ENCODE measurements at places on chromosomes 6 and 20.

GRCh38 chr20:31544600-31544999 lies 30.4 kb downstream of the HM13 start:
- no peak for DNase-seq

- no peak for DNase-seq
Measured at GRCh38 chr6:145815309-145816274, 997 bp upstream of the FBXO30 start.

DNA sequence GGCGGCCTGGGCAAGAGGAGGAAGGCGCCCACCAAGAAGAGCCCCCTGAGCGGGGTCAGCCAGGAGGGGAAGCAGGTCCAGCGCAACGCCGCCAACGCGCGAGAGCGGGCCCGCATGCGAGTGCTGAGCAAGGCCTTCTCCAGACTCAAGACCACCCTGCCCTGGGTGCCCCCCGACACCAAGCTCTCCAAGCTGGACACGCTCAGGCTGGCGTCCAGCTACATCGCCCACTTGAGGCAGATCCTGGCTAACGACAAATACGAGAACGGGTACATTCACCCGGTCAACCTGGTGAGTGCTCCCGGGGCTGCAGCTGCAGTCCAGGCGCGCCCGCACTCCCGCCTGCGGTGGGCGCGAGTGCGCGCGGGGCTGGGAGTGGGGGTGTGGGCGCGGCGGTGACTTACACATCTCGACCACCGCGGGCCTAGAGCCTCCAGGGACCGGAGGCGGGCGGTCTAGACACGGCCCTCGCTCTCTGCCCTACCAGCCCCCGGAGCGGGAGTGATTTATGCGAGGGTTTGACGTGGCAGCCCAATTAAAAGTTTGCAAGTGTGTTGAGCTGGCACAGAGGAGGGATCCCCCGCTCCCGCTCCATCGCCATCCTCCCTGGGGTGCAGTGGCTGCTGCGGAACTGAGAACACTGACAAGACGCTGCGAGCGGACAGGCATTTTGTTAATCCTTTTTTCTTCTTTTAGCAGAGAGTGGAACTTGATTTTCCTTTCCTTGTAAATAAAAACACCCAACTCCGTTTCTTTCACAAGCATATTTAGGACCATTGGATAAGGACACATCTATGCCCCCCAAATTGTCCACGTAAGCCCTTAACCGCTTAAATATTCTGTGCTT lies 867 bp downstream of the TCF21 start:
- DNase-seq = no peak

- no peak for DNase-seq
Measured at GRCh38 chr6:150200428-150201100, 57.7 kb downstream of the PPP1R14C start.

- DNase-seq = no peak
Measured at GRCh38 chr6:153411070-153411648, 280.1 kb upstream of the RGS17 start.

DNA sequence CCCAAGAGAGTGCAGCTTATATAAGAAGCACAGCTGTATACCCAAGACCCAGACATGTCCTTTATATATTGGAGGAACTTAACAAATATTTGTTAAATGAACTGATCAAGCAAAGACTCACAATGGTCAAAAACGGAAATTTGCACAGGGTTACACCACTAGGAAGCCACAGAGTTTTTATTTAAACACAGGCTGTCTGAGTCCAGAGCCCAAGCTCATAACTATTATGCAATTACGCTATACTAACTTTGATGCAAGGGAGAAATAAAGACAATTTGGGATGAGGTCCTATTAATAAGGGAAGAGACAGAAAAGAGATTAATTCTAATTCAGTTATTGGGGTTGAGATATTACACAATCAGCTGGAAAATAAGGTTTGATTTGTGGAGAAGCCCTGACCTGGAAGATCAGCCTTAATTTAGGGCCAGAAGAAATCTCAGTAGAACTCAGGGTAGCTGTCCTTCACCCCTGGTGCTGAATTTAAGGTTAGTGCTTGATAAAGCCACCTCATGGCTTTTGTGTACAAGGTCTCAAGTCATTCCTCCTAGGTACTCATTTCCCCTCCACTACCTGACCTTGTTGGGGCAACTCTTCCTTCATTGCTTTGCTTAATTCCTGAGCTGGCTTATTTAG lies 10.5 kb upstream of the ZNF334 start:
- no peak for DNase-seq

DNA sequence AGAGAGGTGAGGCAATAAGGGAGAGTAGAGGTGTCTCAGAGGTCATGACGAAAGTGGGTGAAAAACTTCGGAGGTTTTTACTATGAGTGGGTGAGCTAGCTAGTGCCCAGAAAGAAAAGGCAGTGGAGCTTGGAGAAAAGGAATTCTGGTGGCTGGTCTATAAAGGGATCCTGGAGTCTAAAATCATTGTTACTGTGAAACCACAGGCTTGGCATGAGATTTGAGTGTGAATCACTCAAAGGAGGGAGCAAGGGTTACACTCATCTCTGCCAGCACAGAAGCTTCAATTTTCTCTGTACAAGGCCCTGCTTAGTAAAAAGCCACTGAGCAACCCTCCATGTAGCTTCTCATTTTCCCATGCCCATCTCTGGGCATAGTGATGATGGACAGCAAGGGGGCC lies 47.5 kb downstream of the CD83 start:
- no peak for DNase-seq

DNA sequence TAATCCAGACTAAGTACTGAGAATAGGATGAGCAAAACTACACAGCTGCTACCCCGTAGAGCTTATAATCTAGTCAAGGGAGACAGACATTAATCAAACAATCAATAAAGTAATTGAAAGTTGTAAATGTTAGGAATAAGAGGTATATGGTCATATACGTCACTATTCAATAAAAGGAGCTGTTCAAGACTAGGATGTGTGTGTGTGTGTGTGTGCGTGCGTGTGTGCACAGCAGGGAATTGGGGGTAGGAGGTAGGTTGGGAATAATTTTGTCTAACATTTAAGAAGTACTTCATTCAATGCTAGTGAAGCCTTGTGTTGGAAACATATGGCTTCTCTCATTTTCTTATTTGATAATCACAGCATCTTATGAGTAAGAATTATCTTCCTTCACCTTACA lies 41.8 kb downstream of the SESN1 start:
- DNase-seq = no peak

DNA sequence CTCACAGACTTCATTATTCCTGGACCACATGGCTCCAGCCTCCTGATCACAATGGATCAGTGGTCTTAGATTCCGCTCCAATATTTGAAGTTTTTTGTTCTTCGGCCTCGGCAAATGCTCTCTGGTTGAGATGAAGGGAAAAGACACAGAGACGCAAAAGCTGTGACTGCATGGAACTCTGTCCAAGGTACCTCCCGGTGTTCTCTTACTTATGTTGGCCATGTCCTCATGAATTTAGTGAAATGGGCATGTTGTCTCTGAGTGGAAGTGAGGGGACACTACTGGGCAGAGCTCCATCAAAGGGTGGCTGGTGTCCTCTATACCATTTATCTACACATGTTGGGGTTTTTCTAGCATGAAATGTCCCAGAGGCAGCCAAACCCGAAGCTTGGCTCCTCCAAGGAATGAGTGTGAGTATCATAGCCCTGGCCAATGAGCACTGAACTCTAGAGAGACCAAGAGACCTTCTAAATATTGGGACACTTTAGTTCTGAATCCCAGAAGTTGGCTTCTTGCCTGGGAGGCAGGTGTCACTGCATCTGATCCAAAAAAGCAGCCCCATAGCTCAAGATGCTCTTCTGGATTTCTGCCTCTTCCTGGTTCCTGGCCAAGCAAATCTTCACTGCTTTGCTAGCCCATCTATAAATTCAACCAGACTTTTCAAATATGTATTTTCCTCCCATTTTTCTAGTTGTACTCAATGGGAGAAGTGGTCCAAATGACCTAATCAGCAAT lies 34.1 kb downstream of the HLA-G start:
- DNase-seq = no peak
